ENCODE measurements at places on chromosomes 1 and 21.

GRCh38 chr1:30085811-30086770 lies 637.3 kb downstream of the MATN1 start:
- DNase-seq = no peak

DNA sequence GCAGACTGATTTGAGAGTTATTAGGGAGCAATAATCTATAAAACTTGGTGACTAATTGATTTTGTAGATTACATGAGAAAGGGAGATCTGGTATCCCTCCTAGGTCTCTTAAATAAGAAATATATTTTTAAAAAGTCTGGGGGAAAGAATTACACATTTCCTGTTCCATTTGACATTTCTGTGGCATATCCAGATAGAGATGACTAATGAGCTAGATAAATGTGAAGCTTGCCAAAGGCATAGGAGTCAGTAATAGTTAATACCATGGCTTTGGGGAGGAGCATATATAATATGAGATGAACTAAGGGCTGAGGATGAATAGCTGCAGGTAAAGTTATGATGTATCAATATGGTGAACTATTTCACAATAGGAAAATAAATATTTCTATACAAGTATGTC lies 663.7 kb downstream of the PTPRC start:
- DNase-seq = no peak

GRCh38 chr1:77687519-77687906 lies 5.1 kb upstream of the ZZZ3 start:
- no peak for DNase-seq

DNA sequence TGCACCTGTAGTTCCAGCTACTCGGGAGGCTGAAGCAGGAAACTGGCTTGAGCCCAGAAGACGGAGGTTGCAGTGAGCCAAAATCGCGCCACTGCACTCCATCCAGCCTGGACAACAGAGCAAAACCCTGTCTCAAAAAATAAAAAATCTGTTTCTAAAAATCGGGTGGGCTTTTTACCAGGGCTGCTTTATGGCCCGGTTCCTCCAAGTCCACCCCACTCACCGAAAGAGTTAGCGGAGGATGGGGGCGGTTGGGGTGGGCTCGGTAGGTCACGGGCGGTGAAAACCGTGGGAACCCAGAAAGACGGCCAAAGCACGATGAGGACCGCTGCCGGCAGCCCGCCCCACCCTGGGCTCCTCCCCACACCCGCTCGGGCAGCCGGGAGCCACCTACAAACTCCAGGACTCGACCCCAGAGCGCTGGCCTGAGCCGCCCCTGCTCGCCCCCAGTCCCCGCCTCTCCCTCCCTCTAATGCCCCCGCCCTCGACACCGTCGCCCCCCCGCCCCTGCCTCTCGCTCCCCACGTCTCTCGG lies 846 bp upstream of the PER3 start:
- DNase-seq = no peak

DNA sequence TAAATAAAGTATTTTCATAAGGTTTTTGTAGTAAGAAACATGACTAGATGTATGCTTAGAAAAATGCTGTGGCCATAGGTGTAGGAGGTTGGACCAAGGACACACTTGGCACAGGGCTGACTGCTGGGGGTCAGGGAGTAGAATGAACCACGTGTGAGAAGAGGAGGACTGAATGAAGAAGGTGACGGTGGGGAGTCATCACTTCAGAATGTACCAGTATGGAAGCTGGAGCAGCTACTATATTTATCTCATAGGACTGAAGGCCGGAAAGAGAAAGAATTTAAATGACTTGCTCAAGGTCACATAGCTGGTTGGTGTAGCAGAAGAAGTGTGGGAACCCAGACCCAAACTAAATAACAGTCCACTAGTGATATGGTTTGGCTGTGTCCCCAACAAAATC lies 79.8 kb upstream of the HAO2 start:
- DNase-seq = no peak

DNA sequence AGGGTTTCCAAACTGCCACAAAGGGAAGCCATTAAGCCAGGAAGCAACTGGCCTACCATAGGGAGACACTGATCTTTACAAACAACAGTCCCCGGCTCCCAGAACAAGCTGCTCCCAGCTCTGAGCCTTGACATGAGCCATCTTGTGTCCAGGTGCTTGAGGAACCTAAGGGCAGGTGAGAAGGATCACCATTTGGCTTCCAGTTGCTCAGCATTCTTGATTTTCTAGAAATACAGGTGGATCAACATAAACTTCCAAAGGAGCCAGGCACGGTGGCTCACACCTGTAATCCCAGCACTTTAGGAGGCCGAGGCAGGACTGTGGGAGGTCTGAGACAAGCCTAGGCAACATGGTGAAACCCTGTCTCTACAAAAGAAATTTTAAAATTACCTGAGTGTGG lies 21.6 kb downstream of the ZBTB17 start:
- no peak for DNase-seq

DNA sequence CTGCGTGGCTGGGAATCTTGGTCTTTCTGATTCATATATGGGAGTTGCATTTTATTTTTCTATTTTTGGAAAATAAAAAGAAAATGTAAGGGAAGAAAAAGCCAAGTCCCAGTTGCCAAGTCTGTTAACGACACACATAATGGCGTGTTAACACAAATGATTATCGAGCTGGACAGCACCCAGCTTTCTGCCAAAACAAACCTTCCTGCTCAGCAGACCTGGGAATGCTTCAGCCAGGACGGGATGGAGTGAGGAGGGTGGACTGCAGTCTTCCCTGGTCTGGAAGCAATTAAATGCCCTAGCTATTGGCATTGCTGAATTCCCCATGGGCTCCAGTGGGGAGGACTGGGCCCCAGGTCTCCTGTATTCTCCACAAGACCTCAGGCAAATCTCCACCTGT lies 184.2 kb upstream of the USP24 start:
- DNase-seq = no peak

- DNase-seq = no peak
Observed at GRCh38 chr1:234504969-234505768, 26.2 kb upstream of the TARBP1 start.

DNA sequence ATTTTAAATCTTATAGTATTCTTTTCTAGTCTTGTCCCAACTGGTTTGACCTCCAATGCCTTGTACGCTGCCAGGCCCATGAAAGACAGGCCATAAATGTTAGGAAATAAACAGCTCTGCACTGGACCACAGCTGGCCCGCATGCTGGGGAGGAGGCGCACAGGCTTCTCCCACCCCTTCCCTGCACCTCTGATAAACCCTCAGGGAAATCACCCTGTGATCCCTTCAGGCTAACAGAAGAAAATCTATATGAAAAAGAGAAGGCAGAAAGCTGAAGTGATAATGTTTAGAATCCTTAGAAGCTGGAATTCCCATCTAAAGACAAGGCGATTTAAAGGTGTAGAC lies 41.5 kb downstream of the COLGALT2 start:
- no peak for DNase-seq

DNA sequence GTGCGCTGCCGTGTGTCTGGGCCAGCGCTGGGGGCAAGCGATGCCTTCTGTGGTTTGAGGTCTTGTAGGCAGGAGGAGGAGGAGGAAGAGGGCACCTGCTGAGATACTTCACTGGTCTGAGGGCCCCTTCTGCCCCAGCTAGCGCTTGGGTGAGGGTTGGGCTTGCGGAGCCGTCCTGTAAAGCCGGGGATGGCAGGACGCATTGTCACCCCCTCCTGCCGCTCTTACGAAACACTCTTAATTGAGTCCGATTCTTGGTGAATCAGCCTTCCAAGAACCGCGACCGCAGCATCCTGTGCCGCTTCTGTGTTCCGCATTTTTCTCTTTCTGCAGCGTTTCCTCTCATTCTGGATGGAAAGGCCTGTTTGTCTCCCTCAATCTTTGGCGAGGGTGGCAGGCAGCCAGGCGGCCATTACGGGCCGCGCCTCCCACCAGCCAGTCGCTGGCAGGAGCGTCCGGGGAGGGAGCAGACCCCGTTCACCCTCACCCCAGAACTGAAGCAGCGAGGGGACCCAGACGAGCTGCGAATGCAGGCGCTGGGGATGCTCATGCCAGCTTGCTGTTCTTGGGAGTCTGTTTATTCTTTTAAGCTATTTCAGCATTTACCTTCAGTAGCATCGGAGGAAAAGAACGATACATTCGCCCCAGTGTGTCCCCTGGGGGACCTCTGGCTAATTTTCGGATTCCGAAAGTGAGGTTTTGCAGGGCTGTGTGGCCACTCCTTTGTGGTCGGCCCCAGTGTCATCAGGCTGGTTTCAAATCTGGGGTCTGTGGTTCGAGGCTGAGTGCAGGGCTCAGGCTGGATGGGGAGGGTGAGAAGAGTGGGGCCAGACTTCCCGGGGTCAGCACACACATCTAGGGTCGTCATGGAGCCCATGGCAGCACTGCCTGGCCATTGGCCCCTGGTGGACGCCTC lies 62.7 kb downstream of the SKI start:
- DNase-seq = no peak

DNA sequence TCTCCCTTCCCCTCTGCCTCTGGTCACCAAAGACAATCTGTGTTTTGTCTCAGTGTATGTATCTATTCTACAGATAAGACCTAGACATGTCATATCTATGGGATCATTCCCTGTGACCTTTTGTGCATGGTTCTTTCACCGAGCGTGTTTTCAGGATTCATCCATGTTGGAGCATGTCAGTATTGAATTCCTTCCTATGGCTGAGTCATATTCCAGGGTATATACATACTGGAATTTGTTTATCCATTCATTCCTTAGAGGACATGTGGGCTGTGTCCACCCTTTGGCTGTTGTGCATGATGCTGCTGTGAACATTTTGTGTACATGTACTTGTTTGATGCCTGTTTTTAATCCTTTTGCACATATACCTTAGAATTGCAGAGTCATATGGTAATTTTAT lies 69.9 kb downstream of the NFASC start:
- DNase-seq = no peak

- no peak for DNase-seq
Observed at GRCh38 chr1:115090540-115090939, 1.2 kb upstream of the TSPAN2 start.

DNA sequence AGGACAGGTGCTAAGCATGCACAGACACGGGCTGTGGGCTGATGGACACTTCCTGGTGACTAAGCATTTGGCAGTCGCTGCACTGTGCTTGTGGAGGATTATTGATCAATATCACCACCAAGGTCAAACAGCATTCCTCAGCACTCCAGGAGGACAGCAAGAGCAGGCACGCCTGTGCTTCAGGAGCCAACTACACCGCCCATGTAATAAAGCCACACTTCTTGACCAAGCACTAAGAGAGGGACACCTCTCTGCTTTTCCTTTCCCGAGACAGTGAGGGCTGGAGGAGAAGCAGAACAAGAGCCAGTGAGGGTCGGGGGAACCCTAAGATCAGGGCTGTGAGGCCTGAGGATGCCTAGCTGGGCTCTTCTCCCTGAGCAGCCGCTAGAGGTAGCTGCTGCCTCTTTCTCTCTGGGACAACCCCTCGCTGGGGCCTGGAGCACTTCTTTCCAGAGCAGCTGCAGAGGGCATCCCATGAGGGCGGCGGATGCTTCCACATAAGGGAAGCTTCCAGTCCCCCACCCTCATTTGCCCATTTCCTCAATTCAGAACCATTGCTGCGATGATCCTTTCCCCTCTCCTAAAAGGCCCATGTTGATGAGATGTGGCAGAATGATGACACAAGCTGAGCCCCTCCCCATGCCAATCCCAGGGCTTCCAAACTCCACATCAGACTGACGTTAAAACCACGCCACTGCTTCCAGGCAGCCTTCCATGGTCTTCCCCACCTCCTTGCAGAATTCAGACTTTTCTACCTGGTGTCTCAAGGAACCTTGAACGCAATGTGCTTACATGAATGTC lies 19.1 kb downstream of the RAB7B start:
- no peak for DNase-seq

All from cortex of kidney (tissue), 1 donor.